ENCODE measurements at places on chromosomes 2 and 18.

DNA sequence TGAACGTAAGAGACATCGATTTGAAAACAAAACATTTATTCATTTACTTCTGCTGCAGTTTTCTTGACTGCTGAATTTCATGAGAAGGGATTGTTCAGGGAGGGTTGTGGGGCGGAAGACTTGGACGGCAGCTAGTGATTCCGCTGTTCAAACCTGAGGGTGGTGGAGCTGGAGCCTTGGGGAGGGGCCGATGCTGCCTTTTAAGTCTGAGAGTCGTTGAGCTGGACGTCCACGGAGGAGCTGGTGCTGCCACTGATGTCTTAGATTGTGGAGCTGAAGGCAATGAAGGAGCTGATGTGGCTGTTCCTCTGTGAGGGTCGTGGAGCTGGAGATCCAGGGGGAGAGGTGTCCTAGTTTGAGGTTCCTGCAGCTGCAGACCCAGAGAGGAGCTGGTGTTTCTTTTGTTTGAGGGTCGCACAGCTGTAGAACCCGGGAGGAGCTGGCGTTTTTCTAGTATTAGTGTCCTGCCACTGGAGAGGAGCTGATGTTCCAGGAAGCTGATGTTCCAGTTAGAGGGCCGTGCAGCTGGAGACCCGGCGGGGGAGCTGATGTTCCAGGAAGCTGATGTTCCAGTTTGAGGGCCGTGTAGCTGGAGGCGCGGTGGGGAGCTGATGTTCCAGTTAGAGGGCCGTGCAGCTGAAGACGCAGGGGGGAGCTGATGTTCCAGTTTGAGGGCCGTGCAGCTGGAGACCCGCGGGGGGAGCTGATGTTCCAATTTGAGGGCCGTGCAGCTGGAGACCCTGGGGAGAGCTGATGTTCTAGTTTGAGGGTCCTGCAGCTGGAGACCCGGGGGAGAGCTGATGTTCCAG is 150.9 kb downstream of the RTP5 start:
- DNase-seq = no peak

DNA sequence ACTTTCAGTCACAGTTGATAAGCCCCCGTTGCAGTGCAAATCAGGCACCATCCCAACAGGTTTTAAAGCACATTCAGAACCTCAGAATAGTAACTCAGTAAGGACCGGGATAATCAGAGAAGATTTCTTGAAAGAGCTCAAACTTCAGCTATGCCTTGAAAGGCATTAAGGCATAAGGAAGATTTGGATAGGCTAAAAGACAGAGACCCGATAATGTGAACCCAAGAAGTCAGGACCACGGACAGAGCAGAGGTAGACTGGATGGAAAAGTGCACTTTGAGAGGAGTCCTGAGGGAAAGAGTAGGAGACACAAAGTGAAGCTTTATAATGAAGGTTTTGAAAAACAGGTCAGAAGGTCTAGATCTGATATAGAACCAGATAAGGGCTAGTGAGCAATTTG is 36.9 kb upstream of the KLF7 start:
- peak; percentile 56 for DNase-seq

DNA sequence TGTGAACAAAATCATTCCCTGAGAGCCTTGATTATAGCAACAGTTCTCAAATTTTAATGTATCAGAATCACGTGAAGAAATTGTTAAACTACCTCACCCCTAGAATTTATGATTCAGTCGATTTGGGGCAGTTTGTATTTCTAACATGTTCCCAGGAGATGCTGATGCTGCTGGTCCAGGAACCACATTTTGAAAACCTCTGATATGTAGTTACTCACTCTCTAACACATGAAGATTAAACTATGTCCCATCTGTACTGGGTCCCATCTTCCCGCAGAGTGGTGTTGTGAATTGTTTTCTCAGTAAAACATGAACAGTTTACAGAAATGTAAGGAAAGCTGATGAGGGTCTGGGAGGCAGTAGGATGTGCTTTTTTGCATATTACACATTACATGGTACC is 223.1 kb downstream of the CDH20 start:
- DNase-seq = no peak

- DNase-seq = no peak
Observed at GRCh38 chr2:76075126-76075525, 364.4 kb upstream of the GCFC2 start.

GRCh38 chr2:132416723-132417395 is at the start of gene GPR39:
Gene GPR39, plus strand, starts transcription at chr2:132416805.
- DNase-seq = no peak

DNA sequence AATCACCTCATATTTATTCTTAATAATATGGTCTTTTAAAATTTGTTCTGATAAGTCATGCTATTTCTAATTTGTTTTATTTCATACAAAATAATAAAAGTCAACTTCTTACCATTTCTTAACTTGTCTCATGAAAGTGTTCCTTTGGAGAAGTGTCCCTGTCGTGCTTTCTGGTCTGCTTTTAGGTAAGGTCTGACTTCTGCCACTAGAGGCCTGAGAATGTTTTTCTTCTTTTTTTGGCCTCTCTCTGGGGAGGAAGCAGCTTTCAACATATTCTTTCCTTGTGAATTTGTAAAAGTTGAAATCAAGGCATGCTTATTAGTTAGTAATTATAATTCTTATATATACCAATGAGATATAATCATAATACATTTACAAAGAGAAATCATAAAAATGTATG is 39.4 kb downstream of the MAP2 start:
- no peak for DNase-seq

DNA sequence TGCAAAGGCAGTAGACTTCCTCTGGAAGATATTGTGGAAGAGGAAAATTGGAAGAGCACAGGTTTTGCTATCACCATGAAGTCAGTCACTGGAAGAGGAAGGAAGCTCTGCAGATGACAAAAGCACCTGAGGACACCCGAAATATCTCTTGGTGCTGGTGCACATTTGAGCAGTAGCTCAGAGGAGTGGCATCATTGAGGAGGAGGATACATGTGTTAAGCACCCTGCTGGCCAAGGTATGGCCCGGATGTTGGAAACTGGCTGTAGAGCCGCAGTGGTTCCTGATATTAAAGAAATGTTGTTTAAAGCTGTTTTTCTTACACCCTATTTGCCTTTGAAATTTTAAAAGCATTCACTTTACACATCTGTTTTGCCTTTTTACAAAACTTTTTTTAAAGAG is 32.7 kb upstream of the SCYGR2 start:
- DNase-seq = no peak

DNA sequence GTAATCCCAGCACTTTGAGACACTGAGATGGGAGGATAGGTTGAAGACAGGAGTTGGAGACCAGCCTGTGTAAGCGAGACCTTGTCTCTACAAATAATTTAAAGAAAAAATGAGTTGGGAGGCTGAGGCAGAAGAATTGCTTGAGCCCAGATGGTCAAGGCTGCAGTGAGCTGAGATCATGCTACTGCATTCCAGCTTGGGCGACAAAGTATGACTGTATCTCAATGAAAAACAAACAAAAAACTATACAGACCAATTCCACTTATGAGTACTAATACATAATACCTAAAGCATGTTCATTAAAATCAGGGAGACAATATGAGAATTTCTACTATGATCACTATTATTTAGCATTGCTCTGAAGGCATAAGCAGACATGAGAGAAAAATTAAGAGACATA is 12.6 kb downstream of the RNF149 start:
- DNase-seq = peak; percentile 47

DNA sequence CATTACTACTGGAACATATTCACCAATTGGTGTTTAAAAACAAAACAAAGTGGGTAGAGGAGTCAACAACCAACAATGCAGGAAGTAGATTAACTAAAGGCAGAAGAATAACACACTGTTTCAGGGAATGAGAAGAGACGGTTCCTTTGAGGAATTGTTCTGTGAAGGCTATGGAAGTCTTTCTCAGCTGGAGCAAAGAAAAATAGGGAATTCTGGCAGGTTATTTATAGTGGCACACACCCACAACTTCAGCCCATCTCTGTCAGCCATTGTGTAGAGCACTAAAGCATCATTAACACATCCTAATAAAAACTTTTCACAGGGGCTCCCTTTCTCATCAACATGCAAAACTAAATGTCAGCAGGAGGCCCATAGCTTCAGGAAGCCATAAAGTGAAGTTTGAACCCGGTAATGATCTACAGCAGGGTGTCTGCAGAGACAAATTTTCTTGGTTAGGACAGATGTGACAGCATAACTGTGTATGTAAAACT is 113.6 kb downstream of the CDH2 start:
- peak; percentile 47 for DNase-seq

Data from mesenchymal stem cell (in vitro differentiated cells and primary cell).